ENCODE measurements at places on chromosomes 1 and 21. TPM values are rescaled to one million over a fixed set of nuclear protein-coding genes. Genes with fewer than 3 reads are reported as not detected.

CNIH3 gene
- 4.2 TPM for total RNA-seq

GJA5 gene
- not detected for total RNA-seq

- no peak for DNase-seq
- H3K27ac ChIP-seq, result peak overlapping the region; percentile 97
- H3K27me3 ChIP-seq, result no peaks in the 10 kb centered on the region
- H3K4me1 ChIP-seq, result peaks cover 49% of the 10 kb centered on the region
- peaks cover 22% of the 10 kb centered on the region for H3K36me3 ChIP-seq
Measured at GRCh38 chr1:181089017-181089675, 646 bp downstream of the IER5 start.

GRCh38 chr1:170618421-170618820 lies 45.5 kb upstream of the PRRX1 start:
- no peak for DNase-seq
- no peaks in the 10 kb centered on the region for H3K36me3 ChIP-seq
- peak overlapping the region; percentile 64 for H3K27ac ChIP-seq
- no peak overlapping the region for H3K4me3 ChIP-seq
- peaks cover 32% of the 10 kb centered on the region for H3K4me1 ChIP-seq
- no peaks in the 10 kb centered on the region for H3K27me3 ChIP-seq

DNA sequence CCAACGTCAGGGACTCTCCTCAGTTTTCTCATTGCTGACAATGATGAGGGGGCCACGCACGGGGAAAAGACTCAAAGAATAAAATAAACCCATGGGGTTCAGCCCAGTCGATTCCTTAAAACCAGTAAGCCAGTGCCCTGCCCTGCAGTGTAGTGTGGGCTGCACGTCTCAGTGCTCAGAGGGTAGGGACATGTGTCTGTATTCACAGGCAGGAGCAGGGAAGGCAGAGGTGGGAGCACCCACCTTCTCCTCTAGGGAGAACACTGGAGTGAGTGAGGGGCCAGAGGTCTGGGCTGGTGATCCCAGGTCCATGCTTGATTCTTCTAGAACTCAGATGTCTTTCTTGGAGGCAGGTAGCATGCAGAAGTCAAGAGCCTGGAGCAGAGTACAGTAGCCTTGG lies 303.6 kb downstream of the MATN1 start:
- H3K36me3 ChIP-seq, result no peaks in the 10 kb centered on the region
- H3K27me3 ChIP-seq, result no peaks in the 10 kb centered on the region
- no peak overlapping the region for H3K27ac ChIP-seq

DNA sequence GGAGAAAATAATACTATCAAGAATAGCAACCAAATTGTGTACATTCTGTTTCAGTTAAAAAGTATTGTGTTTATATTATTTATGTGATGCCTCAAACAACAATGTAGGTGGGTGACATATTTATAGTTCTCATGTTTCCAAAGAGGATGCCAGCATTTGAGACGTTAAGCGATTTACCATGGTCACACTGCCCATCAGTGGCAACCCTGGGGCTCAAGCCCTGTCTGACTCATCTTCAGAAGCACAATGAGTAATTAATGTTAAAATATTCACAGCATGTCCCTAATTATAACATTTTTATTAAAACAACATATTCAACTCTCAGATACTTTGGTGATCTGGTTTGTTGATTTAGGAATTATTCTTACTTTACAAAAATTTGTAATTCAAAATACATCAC lies 409.4 kb downstream of the BRINP3 start:
- no peak overlapping the region for H3K27ac ChIP-seq
- DNase-seq, result no peak
- H3K4me3 ChIP-seq, result no peak overlapping the region
- no peaks in the 10 kb centered on the region for H3K27me3 ChIP-seq

DNA sequence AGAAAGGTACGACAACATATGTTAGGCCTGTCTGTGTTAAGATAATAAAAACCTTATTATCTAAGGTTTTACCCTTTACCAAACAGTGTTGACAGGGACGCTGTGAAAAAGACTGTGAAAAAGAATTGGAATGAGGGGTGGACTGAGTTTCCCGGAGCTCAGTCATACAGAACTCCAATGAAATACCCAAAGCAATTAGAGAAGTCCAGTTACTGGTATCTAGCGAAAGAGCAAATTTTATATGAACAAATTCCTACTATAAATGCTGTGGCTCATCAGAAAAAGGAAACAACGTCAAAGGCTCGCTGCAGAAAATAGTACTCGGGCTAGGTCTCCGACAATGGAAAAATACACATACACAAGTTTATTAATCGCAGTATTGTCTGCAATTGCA lies 708 bp upstream of the RBBP5 start:
- DNase-seq, result no peak
- peak overlapping the region; percentile 100 for H3K27ac ChIP-seq
- H3K36me3 ChIP-seq, result no peaks in the 10 kb centered on the region
- H3K4me3 ChIP-seq, result peak overlapping the region; percentile 100
- H3K27me3 ChIP-seq, result no peaks in the 10 kb centered on the region

- no peaks in the 10 kb centered on the region for H3K36me3 ChIP-seq
- DNase-seq, result no peak
- peaks cover 2% of the 10 kb centered on the region for H3K27me3 ChIP-seq
- H3K27ac ChIP-seq, result no peak within 1 kb of the TSS
- peaks cover 16% of the 10 kb centered on the region for H3K4me1 ChIP-seq
Measured at GRCh38 chr21:46604975-46605766, at the start of gene S100B. S100B (minus strand) TSS chr21:46605082; CDS start chr21:46602415, 2,667 bp downstream.

ZNF695 gene
- 1.9 TPM for total RNA-seq

MPL gene
- not detected for total RNA-seq

TAF12 gene
- 21.7 TPM for total RNA-seq

DNA sequence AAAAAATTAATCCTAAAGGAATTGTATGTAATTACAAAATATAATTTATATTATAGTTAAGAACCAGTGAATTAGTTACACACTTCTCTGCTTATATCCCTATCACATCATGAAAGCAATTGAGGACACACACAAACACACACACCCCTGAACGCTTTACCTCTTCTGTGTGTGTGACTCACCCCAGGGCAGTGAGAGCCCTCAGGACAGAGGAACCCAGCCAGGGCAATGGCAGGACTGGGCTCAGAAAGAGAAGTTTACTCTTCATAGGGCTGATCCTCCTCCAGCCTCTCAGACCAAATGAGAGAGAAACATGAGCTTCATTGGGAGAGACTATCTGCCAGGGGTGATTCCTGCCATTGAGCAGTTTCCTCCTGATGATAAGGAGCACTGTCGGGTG lies 38.1 kb downstream of the SLC44A3 start:
- H3K4me1 ChIP-seq, result peaks cover 23% of the 10 kb centered on the region
- DNase-seq, result no peak
- no peaks in the 10 kb centered on the region for H3K27me3 ChIP-seq
- H3K4me3 ChIP-seq, result no peak overlapping the region

- no peak overlapping the region for H3K27ac ChIP-seq
- no peak overlapping the region for H3K4me3 ChIP-seq
- H3K36me3 ChIP-seq, result no peaks in the 10 kb centered on the region
- H3K27me3 ChIP-seq, result no peaks in the 10 kb centered on the region
- H3K4me1 ChIP-seq, result peaks cover 1% of the 10 kb centered on the region
Measured at GRCh38 chr1:203756036-203756435, 8.9 kb upstream of the LAX1 start.

DNA sequence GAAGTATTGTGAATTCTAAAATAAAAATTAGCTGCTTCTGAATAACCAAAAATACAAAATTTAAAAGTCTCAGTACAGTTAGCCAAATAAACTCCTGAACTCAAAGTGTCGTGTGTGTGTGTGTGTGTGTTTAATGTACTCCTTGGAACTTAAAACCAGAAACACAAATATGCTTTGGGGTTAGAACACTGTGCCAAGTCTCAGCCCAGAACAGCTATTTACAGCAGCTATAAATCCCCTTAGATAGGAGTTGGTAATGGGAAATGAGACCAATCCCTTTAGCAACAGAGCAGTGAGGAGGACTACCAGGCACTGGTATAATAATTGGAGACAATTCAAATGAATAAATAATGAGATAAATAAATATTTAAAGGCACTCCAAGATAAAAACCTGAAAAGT lies 83.1 kb downstream of the PATJ start:
- no peak overlapping the region for H3K27ac ChIP-seq
- H3K4me3 ChIP-seq, result no peak overlapping the region
- H3K4me1 ChIP-seq, result peaks cover 2% of the 10 kb centered on the region
- peaks cover 12% of the 10 kb centered on the region for H3K36me3 ChIP-seq
- no peaks in the 10 kb centered on the region for H3K27me3 ChIP-seq
- no peak for DNase-seq

DNA sequence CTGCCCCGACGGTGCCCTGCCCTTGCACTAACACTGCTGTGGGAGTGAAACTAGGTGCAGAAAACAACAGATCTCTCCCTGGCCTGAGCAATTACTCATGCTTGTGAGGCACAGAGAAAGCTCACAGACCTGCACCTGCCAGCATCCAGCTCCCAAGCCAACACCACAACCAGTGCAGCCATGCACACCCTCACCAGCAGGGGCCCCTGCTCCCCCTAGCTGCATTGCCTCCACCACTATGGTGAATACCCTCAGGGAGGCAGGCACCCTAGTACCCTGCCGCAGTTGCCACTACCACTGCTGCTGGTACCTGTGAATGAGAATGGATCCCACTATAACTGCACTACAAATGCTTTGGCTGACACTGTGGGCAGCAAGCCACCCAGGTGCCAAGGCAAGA lies 7.1 kb upstream of the DIRAS3 start:
- H3K4me1 ChIP-seq, result no peaks in the 10 kb centered on the region
- no peaks in the 10 kb centered on the region for H3K27me3 ChIP-seq
- no peak overlapping the region for H3K4me3 ChIP-seq

DNA sequence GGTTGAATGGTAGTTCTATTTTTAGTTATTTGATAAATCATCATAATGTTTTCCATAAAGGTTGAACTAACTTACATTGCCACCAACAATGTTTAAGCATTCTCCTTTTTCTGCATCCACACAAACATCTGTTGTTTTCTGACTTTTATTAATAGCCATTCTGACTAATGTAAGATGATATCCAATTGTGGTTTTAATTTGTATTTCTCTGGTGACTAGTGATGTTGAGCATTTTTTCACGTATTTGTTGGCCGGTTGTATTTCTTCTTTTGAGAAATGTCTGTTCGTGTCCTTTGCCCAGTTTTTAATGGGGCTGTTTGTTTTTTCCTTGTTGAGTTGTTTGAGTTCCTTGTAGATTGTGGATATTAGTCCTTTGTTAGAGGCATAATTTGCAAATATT lies 24.6 kb upstream of the SLC35F3 start:
- no peaks in the 10 kb centered on the region for H3K36me3 ChIP-seq
- no peaks in the 10 kb centered on the region for H3K4me1 ChIP-seq

DNA sequence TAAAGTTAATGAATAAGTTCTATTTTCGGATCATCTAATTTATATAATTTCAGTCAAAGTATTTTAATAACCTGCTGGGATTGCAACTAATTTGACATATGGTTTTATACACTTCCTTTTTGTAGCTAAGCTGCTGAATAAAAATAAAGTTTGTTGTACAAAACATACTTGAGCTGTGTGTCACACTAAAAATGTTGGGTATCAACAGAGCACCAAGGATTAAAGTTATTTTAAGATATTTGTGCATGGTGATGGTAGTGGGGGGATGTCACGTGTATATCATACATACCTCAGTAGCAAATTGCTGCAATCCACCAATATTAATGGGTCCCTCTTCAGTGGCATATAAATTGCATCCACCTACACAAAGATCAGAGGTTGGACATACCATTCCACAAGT lies 199.6 kb downstream of the DPYD start:
- H3K4me3 ChIP-seq, result no peak overlapping the region
- H3K27me3 ChIP-seq, result no peaks in the 10 kb centered on the region
- peak overlapping the region; percentile 54 for H3K27ac ChIP-seq
- no peak for DNase-seq

DNA sequence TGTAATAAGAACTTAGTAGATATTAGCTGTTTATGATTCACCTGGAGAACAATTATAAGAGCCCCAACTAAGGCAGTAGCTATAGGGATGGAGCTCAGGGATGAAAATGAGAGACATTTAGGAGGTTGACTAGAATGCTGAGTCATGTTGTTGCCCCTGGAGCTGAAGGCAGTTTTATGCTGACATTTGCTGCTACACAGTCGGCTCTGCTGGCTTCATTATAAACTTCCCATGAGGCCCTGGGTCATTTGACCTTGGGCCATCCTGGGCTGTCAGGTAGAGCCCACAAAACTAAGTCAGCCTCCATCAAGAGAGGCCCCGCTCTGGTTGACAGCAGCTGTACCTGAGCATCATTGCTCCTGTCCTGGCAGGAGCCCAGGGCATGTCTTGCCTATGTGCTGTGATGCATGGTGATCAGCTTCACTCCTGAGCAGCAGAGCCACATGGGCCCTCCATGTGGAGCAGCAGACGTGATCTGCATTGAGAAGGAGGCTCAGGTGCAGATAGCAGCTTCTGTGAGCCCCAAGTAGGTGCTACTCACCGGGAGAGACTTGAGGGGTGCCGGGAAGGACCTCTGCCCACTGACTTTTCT lies 112.4 kb downstream of the TBX19 start:
- no peak overlapping the region for H3K27ac ChIP-seq
- H3K4me1 ChIP-seq, result no peaks in the 10 kb centered on the region
- H3K4me3 ChIP-seq, result no peak overlapping the region
- peaks cover 52% of the 10 kb centered on the region for H3K27me3 ChIP-seq

PBX1 gene
- total RNA-seq, result 27.9 TPM

DNA sequence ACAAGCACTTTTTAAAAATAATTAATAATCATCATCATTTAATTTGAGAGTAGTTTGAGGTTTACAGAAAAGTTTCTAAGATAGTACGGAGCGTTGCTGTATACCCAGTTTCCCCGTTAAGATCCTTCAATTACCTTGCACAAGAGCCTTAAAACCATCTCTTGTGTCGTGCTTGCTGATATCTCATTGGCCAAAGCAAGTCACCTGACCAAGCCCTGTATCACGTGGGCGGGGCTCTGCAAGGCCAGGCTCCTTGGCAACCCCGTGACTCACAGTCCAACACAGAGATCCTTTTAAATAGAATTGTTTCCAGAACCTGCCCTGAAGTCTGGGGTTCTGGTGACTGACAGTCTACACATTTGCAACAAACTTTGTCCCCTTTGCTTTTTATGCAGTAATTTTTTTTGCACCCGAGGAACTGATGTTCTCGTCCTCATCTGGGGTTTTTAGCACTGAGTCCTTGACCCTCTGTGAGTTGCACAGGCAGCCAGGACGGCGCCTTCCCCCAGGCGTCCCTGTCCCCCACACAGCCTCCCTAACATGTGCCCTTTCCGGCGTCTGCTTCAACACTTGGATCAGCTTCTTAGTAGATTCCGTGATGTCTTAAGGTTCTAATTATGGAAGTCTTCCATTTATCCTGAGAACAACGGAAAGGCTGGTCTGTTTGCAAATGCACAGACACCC lies 183.3 kb upstream of the TMEM51 start:
- DNase-seq, result no peak
- peak overlapping the region; percentile 94 for H3K27ac ChIP-seq
- no peaks in the 10 kb centered on the region for H3K27me3 ChIP-seq
- H3K36me3 ChIP-seq, result peaks cover 10% of the 10 kb centered on the region

- H3K36me3 ChIP-seq, result peaks cover 25% of the 10 kb centered on the region
- H3K4me1 ChIP-seq, result peaks cover 55% of the 10 kb centered on the region
- peak overlapping the region; percentile 90 for H3K27ac ChIP-seq
- no peak overlapping the region for H3K4me3 ChIP-seq
- H3K27me3 ChIP-seq, result no peaks in the 10 kb centered on the region
Measured at GRCh38 chr1:172135076-172135672, 285.3 kb upstream of the C1orf105 start.

All from osteocyte (in vitro differentiated cells).